Progenitor cell of endocrine pancreas (in vitro differentiated cells): ENCODE measurements at places on chromosomes 16 and 17.

- no peak for DNase-seq
Observed at GRCh38 chr16:4686497-4687210, 6.7 kb upstream of the NUDT16L1 start.

- no peak for DNase-seq
Observed at GRCh38 chr16:50884066-50884860, 142.4 kb downstream of the CYLD start.

GRCh38 chr16:54360681-54361080, 74.1 kb upstream of the IRX3 start:
- no peak for DNase-seq

DNA sequence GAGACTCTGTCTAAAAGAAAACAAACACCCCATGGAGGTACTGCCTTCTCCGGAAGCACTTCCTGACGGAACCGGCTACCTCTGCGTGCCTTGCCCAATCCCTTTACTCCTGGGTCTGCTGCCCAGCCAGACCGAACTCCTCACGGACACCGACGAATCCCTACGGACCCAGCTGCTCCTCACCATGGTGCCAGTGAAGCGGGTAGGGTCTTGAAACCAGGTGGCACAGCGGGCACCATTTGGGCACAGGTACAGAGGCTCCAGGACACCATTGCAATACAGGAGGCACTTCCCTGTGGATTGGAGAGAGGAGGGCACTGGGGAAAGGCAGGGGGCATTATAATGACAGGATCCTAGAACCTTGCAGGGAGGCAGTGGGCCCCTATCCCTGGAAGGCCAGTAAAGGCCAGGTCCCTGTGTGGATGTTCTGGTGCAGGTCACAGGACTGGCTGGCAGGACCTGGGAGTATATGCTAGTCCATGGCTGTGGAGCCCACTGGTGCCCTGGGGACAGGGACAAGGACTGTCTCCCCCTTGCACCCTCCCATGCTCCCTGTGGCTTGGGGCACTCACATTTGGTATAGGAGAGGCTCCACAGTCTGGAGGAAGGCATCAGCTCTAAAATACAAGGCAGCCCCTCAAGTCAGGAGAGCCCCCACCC, 2.3 kb downstream of the SLC25A39 start:
- no peak for DNase-seq

- DNase-seq, result no peak
Observed at GRCh38 chr16:58636466-58636865, 6.8 kb upstream of the CNOT1 start.

GRCh38 chr16:57304169-57305061, 19.9 kb upstream of the PLLP start:
- DNase-seq, result no peak

GRCh38 chr16:58820411-58820810, 86.3 kb upstream of the GOT2 start:
- DNase-seq, result no peak

GRCh38 chr17:10624969-10625368, 32.1 kb downstream of the MYH3 start:
- DNase-seq, result no peak

DNA sequence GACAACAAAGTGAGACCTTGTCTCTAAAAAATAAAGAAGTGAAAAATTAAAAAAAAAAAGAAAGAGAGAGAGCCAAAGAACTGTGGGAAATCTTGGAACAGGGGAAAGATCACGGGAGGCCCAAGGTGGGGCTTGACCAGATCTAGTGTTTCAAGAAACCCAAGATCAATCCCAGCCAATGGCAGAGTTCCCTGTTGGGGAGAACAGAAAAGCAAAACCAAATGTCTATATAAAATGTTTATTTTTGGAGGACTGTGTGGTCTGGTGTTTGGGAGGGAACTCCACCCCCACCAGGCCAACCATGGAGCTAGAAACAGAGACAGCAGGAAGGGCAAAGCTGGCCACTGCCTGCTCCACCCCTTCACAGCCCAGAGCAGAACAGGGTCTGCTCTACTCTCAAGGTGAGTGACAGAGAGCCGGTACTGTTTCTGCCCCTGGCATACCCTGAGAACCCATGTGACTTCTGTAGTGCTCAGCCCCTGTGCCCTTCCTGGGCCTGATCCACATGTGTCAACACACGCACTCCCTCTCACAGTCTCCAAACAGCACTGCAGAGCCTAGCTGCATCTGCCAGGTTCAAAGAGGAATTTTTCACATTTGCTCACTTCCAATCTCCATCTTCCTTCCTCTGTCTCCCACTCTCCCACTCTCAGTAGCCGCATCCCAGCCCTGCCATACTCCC, 3.7 kb downstream of the TMEM101 start:
- no peak for DNase-seq

DNA sequence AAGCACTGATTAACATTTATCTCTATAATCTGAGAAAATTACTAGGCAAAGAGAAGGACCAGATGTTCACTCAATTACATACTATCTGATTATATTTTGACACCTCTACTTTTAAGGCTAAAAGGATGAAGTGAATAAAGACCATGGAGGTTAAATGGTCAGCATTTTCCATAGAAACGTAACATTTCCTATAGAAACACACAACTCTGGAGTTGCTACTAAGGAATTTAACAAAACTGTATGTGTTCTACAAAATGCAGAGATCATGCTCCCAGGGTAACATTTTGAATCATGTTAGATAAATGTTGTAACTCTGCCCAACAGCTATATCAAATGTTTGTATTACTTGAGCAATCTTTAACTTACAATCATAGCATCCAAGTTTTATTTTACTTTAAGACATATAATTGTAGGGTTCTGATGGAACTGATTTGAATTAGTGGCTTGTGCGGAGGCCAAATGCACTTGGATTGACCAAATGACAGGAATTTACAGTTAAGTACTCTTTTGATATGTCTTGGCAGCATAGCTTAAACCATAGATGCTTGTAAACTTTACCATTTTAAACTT, 97.7 kb downstream of the RPGRIP1L start:
- no peak for DNase-seq

DNA sequence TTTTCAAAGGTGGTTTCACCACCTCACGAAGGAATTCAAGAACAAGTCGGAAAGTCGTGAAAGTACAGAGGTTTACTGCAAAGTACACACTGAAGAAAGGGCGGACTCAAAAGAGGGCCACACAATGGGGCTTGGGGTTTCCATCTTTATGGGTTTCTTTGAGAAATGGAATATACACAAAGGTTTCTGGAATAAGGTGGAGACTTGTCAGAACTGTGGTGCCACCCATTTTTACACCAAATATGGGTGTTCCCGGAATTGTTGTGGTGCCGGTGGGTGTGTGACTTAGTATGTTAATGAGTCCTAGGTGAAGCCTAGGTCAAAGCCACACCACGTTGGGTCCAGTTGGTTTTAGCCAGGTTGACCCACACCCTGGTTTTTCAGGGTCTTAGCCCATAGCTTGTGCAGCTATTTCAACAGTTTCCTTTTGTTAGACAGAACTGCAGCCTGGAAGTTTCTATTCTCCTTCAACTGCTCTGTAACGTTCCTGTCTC, 567 bp upstream of the GCSH start:
- DNase-seq, result no peak

GRCh38 chr17:44767493-44767892, 8.7 kb downstream of the ADAM11 start:
- no peak for DNase-seq

- DNase-seq, result no peak
Observed at GRCh38 chr16:4615384-4616046, 827 bp upstream of the UBALD1 start.

- DNase-seq, result no peak
Observed at GRCh38 chr17:2459917-2460271, 51.8 kb downstream of the METTL16 start.

DNA sequence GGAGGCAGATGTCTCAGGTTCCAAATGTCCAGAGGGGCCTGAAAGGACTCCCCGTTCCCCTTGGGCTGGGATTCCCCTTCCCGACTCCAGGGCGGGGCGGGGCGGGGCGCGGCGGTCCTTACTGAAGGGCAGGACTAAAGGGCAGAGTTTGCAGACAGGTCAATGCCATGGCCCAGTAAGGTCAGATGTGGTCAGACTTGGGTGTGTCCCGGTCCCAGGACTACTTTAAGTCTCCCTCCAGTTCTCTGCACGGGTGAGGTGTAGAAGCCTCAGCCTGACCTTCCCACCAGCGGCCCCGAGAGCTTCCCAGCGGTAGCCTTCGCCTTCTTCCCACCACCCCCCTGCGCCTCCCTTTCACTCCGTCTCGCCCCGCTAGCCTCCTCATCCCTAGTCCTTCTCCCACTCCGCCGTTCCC, 532 bp downstream of the KDM6B start:
- DNase-seq, result no peak

DNA sequence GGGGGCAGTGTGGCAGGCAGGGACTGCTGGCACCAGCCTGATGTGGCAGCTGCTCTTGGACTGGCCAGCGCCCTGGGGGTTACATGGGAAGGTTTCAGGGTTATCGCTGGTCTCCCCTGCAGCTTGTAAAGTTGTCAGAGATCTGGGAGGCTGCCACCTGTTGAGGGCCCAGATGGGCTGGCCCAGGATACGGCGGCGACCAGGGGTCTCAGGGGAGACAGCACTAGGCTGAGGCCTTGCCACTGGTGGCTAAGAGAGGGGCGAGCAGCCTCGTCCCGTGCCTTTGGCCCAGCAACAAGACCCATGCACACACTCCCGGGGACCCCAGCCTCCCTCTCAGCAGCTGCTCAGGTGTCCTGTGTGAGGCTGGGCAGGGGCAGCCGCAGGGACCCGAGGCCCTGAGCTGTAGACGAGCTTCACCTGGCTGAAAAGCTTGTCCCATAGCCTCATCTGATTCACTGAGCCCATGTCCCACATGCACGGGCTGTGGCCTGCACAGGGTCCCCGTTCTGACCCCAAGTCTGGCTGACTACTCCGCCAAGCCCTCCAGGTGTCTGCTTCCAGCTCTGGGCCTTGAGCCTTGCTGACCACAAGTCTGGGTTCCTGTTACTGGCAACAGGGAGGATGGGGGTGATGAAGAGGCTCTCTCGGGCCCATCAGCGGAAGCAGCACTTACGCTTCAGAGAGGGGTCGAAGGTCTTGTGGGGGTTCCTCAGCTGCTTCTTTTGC, 6.2 kb downstream of the DUS1L start:
- DNase-seq, result no peak

GRCh38 chr17:73591296-73592078, 52.8 kb downstream of the SDK2 start:
- no peak for DNase-seq

GRCh38 chr16:79691007-79691406, 90.5 kb upstream of the MAF start:
- DNase-seq, result no peak

DNA sequence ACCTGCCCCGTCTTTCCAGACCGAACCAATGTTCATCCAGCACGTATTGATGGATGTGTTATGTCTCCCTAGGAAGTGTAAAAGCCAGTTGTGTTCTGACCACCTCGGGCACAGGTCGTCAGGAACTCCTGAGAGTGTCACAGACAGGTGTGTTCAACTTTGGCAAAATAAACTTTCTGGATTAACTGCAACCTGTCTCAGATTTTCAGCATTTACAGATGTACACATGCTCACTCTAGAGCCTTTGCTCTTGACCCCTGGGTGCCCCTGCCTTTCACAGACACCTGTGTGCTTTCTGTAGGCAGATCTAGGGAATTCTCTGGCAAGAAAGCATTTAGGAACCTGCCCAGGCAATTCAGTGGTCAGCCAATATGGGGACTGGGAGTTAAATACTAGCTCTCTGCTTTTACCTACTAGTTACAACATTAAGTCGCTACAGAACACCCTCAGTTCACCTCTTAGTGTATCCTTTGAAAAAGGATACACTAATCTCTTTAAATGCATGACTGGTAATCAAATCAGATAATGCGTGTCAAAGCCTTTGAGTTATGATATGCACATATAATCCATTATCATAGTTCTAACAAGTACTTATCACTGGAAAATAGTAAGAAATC, 188.9 kb downstream of the CPPED1 start:
- no peak for DNase-seq

DNA sequence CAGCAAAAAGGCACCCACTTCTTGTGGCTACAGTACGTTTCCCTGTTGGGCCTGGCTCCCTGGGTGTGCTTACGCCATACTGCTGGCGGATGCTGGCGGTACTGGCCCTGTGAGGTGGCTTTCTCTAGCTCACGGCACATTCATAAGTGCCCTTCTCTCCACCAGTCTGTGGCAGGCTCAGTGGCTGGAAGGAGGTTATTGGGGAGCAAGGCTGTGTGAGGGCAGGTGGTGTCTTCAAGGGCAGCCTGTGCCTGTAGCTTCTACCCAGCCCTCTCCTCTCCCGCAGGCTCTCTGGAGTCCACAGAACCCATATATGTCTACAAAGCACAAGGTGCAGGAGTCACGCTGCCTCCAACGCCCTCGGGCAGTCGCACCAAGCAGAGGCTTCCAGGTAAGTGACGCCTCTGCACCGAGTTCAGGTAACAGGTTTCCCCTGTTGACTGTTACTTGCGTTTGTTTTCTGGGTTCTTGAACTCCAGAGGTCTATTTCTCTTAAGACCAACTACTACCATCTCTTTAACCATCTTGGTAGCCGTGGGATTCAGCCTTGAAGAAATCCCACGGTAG, 20.6 kb downstream of the NTAN1 start:
- DNase-seq, result no peak

DNA sequence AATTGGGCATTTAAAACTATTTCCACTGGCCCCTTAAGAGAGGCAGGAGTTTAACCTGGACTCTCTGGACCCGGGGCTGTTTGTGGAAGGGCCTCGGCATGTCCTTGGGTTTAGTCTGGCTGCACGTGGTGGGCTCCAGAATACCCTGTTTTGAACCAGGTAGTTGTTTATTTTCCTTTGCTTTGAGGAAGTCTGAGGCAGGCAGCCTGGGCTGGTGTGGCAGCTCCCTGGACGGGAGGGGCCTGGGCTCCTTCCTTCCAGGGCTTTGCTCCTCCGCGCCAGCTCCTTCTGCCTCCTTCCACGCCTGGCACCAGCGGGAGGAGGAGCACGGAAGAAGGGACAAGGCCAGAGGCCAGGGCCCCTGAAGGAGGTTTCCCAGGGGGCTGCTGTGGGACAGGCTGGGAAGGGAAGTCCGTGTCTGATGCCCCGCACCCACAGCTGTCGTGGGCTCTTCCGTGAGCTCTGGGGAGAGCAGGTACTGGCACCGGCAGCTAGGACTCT, 15.5 kb downstream of the BANP start:
- DNase-seq, result no peak

DNA sequence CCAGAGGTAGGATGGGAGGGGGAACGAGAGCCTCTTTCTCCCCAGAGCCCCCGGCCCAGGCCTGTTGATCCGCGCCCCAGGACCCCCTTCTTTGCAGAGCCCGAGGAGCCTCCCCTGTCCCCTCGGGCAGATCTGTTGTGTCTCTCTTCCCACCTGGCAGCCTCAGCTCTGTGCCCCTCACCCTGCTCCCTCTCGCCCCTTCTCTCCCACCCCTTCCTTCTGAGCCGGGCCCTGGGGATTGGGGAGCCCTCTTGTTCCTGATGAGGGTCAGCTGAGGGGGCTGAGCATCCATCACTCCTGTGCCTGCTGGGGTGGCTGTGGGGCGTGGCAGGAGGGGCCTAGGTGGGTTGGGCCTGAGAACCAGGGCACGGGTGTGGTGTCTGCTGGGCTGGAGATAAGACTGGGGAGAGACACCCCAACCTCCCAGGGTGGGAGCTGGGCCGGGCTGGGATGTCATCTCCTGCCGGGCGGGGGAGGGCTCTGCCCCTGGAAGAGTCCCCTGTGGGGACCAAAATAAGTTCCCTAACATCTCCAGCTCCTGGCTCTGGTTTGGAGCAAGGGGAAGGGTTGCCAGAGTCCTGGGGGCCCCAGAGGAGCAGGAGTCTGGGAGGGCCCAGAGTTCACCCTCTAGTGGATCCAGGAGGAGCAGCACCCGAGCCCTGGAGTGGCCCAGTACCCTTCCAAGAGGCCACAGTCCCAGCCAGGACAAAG, 65.4 kb downstream of the MRC2 start:
- DNase-seq, result no peak

- no peak for DNase-seq
Observed at GRCh38 chr17:66445229-66445628, 142.8 kb downstream of the PRKCA start.

- no peak for DNase-seq
Observed at GRCh38 chr16:51640196-51640595, 489.1 kb upstream of the SALL1 start.
